ENCODE measurements at places on chromosomes 2 and 18. TPM values are rescaled to one million over a fixed set of nuclear protein-coding genes. Genes with fewer than 3 reads are reported as not detected.

Gene TXNDC2
- not detected for total RNA-seq

Gene CAD
- total RNA-seq = 60.4 TPM

DNA sequence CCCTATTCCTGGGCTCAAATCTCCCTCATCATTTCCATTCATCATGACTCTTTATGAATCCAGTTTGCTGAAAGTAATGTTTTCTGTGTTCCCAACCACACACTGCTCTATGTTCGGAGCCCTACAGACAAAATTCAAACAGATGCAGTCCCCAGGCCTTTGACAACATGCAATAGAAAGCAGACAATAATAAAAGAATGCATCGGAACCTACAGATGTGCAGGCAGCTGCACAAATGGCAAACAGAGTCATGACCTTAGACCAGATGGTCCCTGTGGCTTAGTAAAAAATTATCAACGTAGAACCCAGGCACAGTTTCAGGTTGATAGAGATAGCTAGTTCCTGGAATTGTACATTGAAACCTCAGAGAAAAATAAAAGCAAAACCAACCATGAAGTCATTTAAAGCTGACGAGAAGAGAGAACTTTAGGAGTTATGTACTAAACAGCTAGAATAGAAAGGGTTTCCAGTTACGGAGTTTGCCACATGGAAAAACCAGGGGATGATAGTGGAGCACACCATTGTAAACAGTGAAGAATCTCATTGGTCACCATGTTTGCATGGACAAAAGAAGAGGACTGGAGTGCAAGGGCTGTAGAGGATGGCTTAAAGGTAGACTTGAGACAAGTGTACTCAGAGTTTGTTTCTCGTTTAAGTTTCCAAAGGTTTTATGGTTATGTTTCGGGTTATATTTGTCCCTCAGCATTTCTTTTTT lies 23.2 kb upstream of the ACVR1 start:
- DNase-seq = no peak

Gene MFSD2B
- total RNA-seq = not detected

Gene MAP2
- total RNA-seq = not detected

Gene GPR155
- total RNA-seq = 24.3 TPM

GRCh38 chr2:68506170-68506569 lies 38.8 kb downstream of the APLF start:
- no peak for DNase-seq

- DNase-seq = no peak
Observed at GRCh38 chr18:77405096-77405495, 155.4 kb downstream of the GALR1 start.

DNA sequence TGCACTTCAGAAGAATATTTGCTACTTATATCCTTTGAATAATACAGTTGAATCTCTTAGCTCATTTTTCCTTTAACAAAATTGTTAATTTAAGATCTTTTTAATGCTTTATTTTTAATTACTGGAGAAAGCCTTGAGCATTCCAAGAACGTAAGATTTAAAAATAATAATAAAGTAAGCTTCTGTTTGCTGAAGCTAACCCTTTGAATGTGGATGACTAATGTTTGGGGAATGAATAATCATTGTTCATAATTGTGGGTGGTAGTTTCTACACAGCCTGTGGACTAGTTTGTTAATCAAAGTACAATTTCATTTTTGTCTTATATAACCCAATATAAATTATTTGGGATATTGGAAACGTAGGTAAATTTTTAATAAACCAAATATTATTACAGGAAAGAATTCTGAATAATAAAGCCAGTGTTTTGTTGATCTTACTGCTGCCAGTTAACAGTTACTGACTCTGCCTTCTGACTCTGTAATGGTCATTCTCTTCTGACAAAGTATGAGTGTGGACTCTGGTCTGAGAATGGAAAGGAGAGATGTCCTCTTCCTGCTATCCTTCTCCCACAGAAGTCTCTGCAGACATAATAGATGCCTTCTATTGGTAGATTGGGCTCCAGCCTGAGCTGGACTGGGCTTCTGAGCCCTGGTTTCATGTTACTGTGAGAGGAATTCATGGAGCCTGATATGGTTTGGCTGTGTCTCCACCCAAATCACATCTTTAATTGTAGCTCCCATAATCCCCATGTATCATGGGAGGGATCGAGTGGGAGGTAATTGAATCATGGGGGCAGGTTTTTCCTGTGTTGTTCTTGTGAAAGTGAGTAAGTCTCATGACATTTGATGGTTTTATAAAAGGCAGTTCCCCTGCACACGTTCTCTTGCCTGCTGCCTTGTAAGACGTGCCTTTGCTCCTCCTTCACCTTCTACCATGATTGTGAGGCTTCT lies 292.7 kb upstream of the SLC39A10 start:
- DNase-seq = no peak

DNA sequence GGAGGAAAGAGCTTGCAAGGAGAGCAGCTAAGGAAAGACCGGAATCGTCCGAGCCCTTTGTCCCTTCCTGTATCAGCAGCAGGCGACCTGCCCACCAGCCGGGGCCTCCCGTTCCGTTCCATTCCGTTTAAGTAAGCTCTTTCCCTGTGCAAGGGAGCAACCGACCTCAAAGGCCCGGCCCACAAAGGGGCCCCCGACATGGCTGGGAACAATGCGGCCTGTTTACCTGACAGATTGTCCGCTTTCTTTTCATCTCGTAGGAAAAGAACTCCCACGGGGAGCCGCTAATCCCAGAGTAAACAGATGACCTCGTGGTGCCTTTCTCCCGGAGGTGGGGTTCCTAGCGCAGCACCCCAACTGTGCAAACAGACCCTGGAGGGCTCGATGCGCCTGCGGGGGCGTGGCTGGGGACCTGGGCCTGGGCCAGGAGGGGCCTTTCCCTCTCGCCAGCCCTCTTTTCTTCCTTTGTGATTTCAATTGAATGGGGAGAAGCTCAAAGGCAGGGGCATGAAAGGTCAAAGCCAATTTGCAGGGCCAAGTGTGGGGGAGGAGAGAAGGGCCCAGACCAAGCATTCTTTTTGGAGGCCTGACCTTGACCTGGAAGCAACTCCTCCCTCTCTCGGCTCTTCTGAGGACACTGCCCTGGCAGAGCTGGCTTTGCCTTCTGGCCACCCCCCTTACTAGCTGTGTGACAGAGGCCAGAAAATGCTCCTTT lies 120.2 kb downstream of the INHBB start:
- DNase-seq = no peak

Gene LRRC30
- total RNA-seq = not detected

GRCh38 chr18:12586956-12587355 lies 71.0 kb downstream of the SPIRE1 start:
- DNase-seq = no peak

Gene HOXD3
- total RNA-seq = not detected

GRCh38 chr2:182359990-182360662 lies 66.7 kb downstream of the PDE1A start:
- no peak for DNase-seq

Gene POTEC
- not detected for total RNA-seq

- no peak for DNase-seq
Observed at GRCh38 chr2:121906170-121906569, 150.7 kb downstream of the TSN start.

DNA sequence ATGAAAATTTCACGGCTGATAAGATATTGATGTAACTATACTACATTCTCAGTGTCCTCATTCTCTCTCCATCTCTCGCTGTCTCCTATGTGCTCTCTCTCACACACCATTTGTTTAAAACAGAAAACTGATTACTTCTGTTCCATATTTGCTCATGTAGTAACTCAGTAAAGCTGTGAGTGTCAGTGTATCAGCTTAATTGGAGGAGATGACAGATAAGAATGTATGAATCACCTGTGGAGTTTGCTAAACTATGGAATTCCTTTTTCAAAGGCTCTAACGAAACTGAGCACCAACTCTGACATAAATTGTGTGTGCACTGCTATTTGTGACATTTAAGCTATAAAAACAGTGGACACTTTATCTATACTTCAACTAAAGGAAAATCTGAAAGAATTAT lies 1080.0 kb downstream of the DSC3 start:
- no peak for DNase-seq

Gene MTCL1
- 0.69 TPM for total RNA-seq

GRCh38 chr2:69310111-69311023 lies 76.7 kb downstream of the GFPT1 start:
- no peak for DNase-seq
